T-helper 1 cell (primary cell): ENCODE measurements at places on chromosomes 4 and X.

DNA sequence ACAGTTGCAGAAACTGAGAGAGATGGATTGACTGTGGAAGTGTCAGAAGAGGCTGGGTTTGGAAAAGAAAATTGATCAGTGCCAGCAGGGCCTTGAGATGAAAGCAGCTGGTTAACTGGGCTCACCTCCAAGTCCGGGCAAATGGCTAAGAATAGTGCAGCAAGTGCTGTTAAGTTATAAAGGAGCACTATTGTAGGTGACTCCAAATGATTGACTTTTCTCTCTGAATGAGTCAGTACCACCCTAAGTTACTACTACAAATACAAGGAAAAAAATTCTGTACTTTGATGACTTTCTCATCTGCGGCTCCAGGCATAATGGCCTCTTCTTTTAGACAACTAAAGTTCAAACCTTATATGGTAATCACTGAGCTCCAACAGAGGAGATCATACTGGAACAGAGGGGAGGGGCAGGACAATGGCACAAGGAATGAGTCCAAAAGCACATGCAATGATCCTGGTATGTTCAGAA, 733.4 kb upstream of the INTU start:
- DNase-seq = no peak

GRCh38 chr4:11748164-11748872, 319.6 kb upstream of the HS3ST1 start:
- DNase-seq = no peak

- no peak for DNase-seq
Measured at GRCh38 chr4:75235359-75235951, 278.7 kb downstream of the RCHY1 start.

DNA sequence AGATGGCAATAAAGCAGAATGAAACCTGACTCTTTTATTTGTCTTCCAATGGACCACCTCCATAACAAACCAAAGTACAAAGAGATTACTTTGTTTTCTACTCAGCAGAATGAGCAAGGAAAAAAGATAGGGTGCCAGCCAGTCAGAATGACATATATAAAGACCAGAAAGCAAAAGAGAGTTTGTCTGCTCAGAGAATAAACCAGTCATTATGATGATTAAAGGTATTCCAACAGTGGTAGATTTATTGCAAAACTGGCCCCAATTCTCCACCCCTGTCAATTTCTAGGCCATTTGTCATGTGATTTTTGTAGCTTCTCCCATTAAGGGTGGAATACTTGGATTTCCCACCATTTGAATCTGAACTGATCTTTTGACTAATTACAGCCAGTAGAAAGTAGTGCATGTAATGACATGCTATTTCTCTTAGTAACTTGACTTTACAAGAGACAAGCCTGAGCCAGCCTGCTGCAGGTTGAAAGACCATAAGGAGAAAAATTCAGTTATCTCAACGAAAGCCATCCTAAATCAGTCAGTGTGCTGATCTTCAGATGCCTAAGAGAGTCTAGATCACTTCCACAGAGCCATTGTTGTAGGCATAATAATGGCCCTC, 203.1 kb downstream of the EPHA5 start:
- no peak for DNase-seq

- no peak for DNase-seq
Measured at GRCh38 chr4:99856166-99856565, 38.1 kb downstream of the LAMTOR3 start.

- DNase-seq = no peak
Measured at GRCh38 chrX:12153741-12154140, 15.5 kb downstream of the FRMPD4 start.

GRCh38 chr4:79650794-79651431, 242.9 kb upstream of the GK2 start:
- DNase-seq = no peak

DNA sequence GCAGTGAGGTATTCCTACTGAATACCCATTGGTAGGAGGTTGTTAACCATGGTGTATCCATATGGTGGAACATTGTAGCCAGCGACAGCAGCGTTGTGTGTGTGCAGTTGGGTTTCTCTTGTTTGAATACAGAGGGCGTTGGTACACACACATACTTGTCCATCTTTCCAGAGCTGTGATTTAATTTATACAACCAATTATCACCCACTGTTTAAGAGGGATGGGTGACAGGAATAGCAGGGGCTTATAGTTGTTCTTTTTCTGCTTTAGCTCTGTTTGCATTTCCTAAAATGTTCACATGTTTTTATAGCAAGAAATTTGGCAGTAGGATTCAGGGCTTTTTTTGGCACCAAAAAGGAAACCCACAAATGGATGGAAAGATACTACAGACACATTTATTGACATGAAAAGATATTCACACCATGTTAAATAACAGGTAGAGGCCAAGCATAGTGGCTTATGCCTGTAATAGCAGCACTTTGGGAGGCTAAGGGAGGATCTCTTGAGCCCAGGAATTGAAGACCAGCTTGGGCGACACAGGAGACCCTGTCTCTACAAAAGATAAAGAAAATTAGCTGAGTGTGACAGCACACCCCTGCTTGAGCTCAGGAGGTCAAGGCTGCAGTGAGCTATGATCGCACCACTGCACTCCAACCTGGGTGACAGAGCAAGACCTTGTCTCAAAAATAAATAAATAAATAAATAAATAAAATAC, 60.6 kb downstream of the TNIP2 start:
- no peak for DNase-seq

DNA sequence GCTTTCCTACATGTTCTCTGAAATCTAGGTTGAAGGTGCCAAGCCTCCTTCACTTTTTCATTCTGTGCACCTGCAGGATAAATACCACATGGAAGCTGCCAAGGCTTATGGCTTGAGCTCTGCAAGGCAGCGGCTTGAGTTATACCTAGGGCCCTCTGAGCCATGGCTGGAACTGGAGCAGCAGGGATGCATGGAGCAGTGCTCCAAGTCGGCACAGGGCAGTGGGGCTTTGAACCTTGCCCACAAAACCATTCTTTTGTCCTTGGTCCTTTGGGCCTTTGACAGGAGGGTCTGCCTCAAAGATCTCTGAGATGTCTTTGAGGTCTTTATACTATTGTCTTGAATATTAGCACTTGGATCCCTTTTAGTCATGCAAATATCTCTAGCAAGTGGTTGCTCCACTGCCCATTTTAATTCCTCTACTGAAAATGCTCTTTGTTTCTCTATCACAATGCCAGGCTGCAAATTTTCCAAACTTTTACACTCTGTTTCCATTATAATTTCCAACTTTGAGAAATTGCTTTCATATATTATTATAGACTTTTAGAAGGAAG, 536.2 kb upstream of the KLHL4 start:
- DNase-seq = no peak

- no peak for DNase-seq
Measured at GRCh38 chr4:168739886-168740285, 243.0 kb downstream of the PALLD start.

DNA sequence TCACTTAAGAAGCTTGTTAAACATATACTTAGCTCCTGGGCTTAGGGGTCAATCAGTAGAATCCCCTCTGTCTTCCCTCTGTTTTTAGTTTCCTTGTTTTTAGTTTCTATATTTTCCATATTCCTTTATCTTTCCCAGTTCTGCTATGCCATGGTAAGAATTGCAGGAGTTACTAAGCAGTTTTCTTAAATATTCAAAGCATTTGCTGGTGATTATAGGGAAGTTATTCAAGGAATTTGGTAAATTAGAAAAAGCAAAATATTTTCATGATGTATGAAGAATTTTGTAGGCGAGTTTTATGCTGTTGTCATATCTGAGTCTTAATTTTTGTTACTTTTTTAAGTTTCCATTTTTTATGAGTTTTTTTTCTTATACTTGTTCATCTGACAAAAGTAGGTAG, 91.6 kb upstream of the NUDT6 start:
- no peak for DNase-seq

DNA sequence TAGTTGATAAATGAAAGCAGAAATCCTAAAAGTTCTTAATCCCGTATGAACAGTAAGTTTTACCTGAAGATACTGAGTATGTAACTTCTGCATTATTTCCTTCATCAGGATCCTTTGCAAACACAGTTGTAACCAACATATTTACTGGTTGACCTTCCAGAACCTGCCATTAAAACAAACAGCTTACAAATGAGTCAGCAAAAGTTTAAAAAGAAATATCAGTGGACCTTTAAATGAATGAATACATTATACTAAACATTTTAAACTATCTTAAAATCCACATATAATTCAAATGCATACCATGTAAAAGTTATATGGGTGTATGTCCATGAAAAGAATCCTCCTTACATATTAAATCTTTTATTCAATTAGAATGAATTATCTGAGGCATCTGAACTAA, 163.6 kb downstream of the DCHS2 start:
- DNase-seq = no peak

GRCh38 chrX:74534569-74535038, 79.8 kb downstream of the RLIM start:
- peak; percentile 50 for DNase-seq

GRCh38 chrX:23228454-23228853, 106.2 kb upstream of the PTCHD1 start:
- no peak for DNase-seq

GRCh38 chr4:13365195-13365594, 118.9 kb downstream of the RAB28 start:
- DNase-seq = no peak

DNA sequence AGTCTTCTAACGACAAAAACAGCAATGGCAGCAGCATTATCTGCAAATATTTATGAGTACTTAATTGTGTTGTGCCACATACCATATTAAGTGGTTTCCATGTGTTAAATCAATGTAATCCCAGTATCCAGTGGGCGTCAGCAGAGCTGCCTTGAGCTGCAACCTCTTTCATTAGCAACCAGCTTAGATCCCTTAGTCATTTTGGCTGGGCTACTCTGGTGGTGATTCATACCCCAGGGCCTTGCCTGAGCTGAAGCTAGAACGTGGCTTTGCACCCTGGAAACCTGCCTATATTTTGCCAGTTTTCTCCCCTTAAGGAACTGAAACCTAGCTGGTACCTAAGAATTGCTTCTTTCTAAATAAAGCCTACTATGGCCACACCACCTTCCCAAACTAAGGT, 474.3 kb upstream of the FTHL17 start:
- no peak for DNase-seq

DNA sequence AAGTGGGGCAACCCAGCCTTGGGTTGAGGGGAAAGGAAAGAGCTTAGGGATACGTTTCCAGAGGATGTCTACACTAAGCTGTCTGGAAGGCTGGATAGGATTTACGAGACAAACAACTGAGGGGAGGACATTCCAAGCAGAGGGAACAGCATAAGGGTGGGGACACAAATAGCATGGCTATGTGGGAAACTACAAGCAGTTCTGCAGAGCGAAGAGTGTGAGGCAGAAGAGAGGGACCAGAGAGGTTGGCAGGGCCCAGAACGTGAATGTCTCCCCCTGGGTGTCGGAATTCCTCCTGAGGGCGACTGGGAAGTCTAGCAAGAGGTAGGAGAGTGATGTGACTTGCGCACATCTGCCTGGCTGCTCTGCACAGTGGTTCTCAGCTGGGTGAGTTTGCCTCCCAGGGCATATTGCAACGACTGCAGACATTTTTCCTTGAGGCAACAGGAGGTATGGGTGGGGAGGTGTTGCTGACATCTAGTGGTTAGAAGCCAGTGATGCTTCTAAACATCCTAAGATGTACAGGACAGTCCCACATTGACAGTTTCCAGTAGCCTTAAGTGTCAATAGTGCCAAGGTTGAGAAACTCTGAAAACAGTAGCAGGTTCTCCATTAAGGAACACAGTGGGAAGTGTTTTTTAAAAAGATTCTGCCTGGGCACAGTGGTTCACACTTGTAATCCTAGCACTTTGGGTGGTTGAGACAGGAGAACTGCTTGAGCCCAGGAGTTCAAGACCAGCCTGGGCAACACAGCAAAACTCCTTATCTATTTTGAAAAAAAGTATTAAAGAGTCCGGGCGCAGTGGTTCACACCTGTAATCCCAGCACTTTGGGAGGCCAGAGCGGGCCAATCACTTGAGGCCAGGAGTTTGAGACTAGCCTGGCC, 9.2 kb downstream of the NDUFA1 start:
- DNase-seq = no peak

DNA sequence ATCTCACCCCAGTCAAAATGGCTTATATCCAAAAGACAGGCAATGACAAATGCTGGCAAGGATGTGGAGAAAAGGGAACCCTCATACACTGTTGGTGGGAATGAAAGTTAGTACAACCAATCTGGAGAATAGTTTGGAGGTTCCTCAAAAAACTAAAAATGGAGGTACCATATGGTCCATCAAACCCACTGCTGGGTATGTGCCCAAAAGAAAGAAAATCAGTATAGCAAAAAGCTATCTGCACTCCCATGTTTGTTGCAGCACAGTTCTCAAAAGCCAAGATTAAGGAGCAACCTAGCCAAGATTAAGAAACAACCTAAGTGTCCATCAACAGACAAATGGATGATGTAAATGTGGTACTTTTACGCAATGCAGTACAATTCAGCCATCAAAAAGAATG, 70.7 kb downstream of the DCAF12L1 start:
- DNase-seq = no peak

GRCh38 chr4:16206301-16206700, 20.0 kb downstream of the TAPT1 start:
- DNase-seq = no peak

- DNase-seq = no peak
Measured at GRCh38 chr4:185033950-185034349, 15.7 kb downstream of the HELT start.

GRCh38 chr4:74999714-75000309, 66.9 kb downstream of the PARM1 start:
- DNase-seq = no peak

DNA sequence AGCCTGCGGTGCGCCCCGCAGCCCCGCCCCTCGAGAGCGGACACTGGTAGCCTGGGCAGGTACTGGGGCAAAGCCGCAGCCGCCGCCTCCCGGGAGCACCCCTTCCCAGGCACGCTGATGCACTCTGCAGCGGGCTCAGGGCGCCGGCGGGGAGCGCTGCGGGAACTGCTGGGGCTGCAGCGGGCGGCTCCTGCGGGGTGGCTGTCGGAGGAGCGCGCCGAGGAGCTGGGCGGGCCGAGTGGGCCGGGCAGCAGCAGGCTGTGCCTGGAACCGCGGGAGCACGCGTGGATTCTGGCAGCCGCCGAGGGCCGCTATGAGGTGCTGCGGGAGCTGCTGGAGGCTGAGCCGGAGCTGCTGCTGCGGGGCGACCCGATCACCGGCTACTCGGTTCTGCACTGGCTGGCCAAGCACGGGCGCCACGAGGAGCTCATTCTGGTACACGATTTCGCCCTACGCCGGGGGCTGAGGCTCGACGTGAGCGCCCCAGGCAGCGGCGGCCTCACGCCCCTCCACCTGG, 401 bp downstream of the SOWAHD start:
- peak; percentile 44 for DNase-seq

DNA sequence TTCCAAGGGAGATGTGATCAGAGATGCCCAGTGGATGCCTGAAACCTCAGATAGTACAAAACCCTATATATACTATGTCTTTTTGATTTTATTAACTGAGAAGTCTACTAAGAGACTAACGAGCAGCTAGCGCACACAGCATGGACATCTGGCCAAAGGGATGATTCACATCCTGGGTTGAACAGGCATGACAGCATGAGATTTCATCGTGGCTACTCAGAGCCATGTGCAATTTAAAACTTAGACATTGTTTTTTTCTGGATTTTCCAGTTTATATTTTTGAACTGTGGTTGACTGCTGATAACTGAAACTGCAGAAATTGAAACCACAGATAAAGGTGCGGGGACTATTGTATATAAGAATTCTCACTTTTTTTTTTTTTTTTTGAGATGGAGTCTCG, 2252.9 kb upstream of the AGA start:
- no peak for DNase-seq
